GOT3 (cell line): ENCODE measurements at places on chromosomes 3 and 15.

GRCh38 chr15:43544266-43544665 is 26.9 kb downstream of the MAP1A start:
- no peak for DNase-seq

GRCh38 chr3:143216709-143217182 is 97.2 kb downstream of the CHST2 start:
- no peak for DNase-seq

GRCh38 chr3:74789111-74789510 is 174.7 kb upstream of the CNTN3 start:
- no peak for DNase-seq

- DNase-seq = no peak
Measured at GRCh38 chr15:36682101-36682500, 102.7 kb downstream of the CDIN1 start.

DNA sequence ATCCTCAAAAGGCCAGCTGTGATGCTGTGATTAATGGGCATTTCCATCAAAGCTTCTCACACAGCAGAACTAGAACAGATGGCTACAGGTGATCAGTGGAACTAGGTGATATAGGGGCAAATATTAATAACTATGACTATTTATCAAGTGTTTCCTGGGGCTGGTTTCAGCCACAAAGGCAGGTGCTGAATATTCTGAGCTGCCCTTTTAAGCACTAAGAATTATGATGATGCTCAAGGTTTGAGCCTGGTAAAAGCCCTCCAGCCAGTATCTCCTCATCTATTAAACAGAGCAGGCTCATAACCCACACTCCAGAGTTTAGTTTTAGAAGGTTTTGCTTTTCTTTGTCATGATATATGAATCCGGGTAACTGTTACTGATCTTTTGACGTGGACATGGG is 129.5 kb upstream of the ACP3 start:
- no peak for DNase-seq

GRCh38 chr3:154235330-154235729 is 89.0 kb downstream of the DHX36 start:
- DNase-seq = no peak

GRCh38 chr3:41448396-41448795 is 249.1 kb downstream of the CTNNB1 start:
- no peak for DNase-seq

- no peak for DNase-seq
Measured at GRCh38 chr15:88255087-88255483, 1.5 kb downstream of the NTRK3 start.

GRCh38 chr3:102125994-102126368 is 276.7 kb downstream of the NFKBIZ start:
- no peak for DNase-seq

DNA sequence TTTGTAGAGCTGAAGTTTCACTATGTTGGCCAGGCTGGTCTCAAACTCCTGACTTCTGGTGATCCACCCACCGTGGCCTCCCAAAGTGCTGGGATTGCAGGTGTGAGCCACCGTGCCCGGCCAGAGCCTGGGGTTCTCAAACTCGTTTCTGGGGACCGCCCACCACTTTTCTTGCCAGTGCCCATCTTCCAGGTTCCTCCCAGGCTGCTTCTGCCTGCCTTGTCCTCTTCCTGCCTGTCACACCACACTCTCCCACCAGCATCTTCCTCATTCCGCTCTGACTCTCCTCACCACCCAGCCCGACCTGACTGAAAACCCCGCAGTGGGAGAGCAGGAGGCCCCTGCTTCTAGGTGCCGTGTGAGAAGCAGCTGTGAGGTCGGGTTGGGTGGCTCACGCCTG is 3.1 kb upstream of the DYNLT2B start:
- no peak for DNase-seq

DNA sequence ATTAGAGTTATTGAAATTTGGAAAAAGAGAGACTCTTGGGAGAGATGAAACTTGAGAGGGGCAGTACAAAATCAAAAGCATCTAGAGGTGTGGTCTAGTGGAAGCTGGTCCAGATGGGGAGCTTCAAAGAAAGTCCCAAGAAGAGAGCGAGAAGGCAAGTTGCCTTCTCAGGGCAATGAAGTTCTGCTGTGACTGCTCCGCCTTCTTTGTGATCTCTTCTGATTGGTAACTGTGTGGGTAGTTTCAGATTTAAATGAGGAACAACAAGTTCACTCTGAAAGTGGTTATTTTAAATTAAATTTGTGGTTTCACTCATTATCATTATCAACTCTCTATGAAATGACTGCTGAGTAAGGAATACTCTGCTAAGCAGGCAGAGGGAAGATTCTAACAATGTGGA is 233.3 kb downstream of the NLGN1 start:
- DNase-seq = no peak

- no peak for DNase-seq
Measured at GRCh38 chr3:128081846-128082245, 29.6 kb downstream of the SEC61A1 start.

DNA sequence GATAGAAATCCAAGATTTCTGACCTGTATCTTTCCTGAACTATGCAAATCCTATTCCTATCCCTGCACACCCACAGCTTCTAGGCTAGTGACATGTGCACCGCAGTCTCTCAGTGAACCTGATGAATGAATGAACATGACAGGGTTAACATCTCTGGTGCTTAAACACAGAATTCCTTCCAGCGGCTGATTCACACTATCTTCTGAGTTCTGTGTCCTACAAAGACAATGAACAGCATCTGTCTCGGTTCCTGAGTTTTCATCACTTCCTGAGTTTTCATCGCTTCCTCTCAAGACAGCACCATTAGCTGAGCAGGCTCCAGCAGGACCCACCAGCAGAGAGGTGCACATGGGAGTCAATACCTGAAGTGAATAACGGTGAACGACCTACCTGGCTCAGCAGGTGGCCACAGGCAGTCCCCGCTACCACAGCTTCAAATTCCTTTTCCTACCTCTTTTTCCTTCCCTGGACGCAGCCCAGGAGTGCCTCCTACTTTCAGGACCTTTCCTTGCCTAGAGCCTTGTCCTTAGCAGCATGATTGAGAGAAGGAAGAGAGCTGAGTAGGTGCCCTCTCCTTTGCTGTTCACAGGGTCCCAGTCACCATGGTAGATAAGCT is 113.5 kb downstream of the IGF2BP2 start:
- DNase-seq = no peak

DNA sequence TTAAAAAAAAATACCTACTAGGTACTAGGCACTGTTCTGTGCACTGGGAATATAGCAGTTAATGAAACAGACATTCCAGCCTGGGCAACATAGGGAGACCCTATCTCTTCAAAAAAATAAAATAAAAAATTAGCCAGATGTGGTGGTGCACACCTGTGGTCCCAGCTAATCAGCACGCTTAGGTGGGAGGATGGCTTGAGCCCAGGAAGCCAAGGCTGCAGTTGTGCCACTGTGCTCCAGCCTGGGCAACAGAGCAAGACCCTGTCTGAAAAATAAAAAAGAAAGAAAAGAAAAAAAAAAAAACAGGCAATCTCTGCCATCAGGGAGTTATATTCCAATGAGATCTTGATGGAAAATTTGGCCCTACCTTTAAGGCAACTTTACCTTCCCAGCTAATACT is 115.1 kb upstream of the FLNB start:
- no peak for DNase-seq

GRCh38 chr15:38941399-38941953 is 376.9 kb upstream of the RASGRP1 start:
- DNase-seq = no peak

DNA sequence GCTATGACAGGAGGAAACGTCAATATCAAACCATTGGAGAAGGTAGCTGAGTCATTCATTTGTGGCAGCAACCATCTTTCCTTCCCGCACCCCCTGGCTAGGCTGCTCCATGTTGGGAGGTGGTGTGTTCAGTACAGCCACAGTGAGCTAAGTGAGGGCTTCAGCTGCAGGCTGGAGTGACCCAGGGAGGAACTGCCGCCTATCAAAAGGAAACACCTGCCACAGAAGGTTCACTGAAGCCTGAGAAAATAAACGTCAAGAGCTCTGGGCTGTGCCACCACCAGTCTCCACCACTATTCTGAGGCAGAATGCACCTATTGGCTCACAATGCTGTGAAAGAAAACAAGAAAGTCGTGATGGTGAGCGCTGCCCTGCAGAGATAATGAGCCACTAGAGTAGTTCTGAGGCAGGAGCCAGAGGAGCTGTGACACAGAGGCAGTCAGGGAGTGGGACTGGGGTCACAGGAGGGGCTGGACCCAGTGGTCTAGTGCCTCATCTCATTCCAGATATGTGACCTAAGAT is 34.8 kb upstream of the CD47 start:
- DNase-seq = no peak

GRCh38 chr3:97720417-97720816 is 44.1 kb upstream of the ARL6 start:
- DNase-seq = no peak

- DNase-seq = no peak
Measured at GRCh38 chr3:17372362-17373210, 369.8 kb downstream of the TBC1D5 start.

GRCh38 chr15:64767203-64767602 is 8.2 kb downstream of the RBPMS2 start:
- DNase-seq = no peak

GRCh38 chr15:31352911-31353811 is 26.5 kb downstream of the KLF13 start:
- no peak for DNase-seq

- DNase-seq = no peak
Measured at GRCh38 chr15:59879506-59880265, 124.4 kb upstream of the FOXB1 start.

DNA sequence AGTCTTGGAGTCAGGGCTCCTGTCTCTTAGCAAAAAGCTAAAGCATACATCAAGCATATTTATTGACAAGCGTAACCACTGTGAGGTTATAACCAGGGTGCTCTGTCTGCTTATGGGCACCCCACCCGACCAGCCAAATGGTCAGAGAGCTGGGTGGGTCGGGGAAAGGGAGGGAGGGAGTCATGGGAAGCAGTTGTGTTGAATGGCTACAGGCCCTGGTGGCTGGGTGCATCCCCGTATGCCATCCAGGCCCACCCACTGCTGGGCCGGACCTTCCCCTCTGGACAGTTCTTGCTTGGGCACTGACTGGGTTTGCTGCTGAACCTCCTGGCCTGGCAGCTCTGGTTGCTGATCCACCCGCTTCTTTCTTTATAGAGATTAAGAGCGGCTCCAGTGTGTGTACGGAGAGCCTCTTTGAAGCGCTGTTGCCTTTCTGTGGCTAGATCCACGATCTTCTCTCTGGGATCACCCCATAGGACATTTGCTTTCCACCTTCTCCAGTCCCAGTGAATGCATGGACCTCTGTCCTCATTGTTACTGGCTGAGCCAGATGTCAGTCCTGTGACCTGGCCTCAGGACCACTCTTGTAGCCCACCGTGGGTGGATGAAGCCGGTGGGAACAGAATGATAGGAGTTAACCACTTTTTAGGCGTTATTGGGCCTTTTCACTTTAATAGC is 59.6 kb downstream of the SMAD3 start:
- no peak for DNase-seq

GRCh38 chr3:115102046-115102445 is 45.0 kb downstream of the ZBTB20 start:
- no peak for DNase-seq

GRCh38 chr15:39118510-39118909 is 462.4 kb upstream of the THBS1 start:
- no peak for DNase-seq

DNA sequence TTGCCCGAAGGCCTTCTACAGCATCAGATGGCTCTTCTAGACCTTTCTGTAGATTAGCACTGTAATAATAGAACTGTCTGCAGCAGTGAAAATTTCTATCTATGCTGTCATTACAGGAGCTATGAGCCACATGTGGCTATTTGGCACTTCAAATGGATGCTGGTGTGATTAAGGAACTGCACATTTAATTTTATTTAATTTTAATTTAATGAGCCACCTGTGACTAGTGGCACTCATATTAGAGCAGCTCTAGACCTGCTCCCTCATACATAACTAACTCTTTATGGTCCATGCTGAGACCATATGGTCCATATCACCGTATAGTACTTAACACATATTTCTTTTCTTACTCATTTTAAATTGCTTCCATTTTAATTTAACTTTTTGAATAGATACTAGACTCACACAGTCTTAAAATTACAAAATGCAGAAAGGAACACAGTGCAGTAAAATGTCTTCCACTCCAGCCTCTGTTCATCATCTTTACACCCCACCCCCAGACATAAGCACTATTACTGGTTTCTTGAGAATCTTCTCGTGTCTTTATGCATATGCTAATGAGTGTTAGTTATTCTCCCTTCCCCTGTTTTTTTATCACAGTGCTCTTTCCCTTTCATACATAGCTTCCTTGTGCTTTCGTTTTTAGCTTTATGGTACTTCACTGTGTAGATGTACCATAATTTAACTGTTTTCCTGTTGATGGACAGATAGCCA is 9.6 kb downstream of the LSM3 start:
- no peak for DNase-seq

DNA sequence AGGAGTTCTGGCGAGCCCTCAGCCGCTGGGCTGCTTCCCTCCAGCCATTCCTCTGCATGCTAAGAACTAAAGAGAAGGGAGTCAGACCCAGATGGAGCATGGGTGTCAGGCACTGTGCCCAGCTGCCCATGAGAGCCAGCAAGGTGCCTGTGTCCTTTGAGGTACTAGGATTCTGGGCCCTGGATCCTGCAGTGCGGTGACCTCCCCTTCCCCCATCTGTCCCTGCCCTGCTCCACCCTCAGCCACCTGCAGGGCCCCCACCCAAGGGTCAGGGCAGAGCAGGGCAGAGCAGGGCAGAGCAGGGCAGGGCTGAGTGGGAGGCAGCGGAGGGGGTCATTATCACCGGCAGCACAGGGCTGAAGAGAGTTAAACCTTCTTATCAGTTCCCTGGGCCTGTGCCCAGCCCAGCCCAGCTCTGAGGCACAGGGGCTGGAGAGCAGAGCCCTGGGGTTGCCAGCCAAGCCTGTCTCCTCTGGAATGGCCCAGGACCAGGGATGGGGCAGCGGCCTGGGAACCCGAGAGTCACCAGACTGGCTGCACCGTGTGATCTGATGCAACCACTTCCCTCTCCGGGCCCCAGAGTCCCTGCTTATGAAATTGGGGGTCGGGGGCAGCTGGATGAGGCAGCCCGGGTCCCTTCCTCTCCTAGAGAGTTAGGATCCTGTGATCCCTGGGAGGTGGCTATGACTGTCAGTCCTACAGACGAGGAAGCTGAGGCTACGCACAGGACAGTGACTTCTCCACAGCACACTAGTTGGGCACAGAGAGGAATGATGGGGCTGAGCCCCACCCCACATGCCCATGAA is 17.3 kb downstream of the ZDHHC19 start:
- no peak for DNase-seq

- DNase-seq = no peak
Measured at GRCh38 chr3:33217866-33218445, 654 bp downstream of the SUSD5 start.
